Retina (tissue), 1 donor: ENCODE measurements at places on chromosomes 1 and 21.

DNA sequence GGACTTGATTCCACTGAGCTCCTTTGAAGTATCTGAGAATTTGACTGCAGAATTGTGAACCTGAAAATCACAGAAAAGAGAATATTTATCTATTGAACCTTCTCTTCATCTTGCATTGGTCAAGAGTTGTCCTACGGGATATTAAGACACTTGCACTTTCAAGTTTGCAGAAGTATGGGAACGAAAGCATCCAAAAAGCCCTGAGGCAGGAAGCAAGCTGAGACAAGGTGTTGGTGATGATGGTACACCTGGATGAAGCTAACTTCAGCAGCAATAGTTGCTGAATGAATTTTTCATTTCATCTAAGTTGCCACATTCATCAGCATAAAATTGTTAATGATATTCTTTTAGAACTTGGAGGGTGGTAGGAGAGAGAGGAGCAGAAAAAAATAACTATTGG is 686.6 kb upstream of the ADAMTS5 start:
- DNase-seq, result no peak

GRCh38 chr1:32770741-32771548 is 46.2 kb downstream of the YARS1 start:
- no peak for DNase-seq

DNA sequence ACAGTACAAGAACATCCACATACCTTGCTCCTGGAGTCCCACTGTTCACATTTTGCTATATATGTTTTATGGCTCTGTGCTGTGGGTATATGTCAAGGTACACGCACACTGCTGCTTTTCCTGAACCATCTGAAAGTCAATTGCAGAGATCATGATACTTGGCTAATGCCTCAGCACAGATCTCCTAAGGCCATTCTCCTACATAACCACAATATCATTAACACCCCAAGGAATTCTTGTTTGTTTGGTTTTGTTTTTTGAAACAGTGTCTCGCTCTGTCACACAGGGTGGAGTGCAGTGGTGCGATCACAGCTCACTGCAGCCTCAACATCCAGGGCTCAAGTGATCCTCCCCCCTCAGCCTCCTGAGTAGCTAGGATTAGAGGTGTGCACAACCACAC is 16.0 kb downstream of the CTNNBIP1 start:
- DNase-seq, result no peak

DNA sequence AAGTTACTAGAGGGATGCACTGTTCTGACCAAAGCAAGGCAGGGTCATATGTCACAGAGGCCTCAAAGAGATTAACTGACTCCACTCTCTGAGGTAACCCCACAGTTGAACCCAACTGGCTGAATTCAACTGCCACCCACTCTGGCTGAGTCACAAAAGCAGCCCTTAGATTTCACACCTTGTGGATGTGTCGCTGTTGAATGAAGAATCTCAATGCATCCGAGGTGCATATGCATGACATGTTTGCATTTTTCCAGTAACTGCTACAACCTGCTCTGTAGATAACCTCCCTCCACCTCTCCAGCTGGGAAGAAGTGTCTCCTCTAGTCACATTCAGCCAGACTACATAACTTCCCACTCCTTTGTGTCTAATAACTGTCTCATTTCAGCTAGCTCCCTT is 27.9 kb upstream of the KIF21B start:
- no peak for DNase-seq

- DNase-seq, result peak; percentile 88
Measured at GRCh38 chr21:15065392-15066122, 757 bp upstream of the NRIP1 start.

GRCh38 chr1:56135069-56135863 is 444.1 kb downstream of the PLPP3 start:
- no peak for DNase-seq

DNA sequence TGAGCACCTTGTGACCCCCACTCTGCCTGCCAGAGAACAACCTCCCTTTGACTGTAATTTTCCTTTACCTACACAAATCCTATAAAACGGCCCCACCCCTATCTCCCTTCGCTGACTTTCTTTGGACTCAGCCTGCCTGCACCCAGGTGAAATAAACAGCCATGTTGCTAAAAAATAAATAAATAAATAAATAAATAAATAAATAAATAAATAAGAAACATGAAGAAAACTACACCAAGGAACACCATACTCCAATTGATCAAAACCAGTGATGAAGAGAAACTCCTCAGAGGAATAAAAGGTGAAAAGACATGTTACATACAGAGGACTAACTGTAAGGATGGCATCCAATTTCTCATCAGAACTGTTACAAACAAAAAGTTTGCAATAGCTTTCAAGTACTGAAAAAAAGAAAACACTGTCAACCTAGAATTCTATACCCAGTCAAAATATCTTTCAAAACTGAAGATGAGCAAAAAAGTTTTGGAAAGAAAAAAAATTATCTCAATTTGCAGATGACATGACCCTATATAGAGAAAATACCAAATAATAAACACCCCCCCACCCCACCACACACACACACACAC is 28.4 kb downstream of the NBPF6 start:
- no peak for DNase-seq

DNA sequence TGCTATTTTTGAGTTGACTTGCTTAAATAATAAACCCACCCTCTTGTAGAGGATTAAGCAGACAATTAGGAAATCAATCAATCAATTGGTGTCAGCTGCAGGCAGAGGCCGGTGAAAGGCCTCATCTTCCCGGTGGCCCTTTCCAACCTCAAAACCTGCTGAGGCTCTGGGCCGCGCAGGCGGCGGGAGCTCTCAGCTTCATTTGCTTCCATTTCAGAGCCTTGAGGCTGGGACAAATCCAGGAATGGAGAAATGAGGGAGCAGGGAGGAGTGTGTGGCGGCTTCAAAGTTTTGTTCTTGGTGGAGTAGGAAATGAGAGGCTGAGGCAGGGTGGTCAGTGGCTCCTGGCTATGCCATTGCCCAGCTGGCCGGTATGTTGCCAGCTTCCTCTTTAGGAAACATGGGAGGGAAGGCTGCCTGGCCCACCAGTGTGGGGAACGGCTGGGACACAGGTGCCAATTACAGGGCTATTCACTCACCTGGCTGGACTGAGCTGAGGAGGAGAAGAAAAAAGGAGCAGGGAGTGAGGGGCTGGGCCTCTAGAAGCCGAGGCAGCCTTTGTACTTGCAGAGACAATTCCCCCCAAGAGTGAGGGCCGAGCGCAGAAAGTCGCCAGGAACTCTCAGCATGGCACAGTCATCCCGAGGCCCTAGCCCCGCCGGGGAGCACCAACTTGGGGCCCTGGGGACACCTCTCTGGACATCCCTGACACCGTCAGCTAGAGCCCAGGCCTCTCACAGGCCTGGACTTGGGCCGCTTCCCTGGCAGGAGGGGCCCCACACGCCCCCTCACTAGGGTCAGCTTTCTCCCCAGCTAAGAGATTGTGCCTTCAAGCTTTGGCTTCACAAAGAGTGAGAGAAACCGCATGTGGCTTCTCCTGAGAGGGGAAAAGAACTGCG is 4.4 kb downstream of the POU3F1 start:
- peak; percentile 59 for DNase-seq

- DNase-seq, result no peak
Measured at GRCh38 chr1:10025354-10025753, 7.4 kb upstream of the UBE4B start.

DNA sequence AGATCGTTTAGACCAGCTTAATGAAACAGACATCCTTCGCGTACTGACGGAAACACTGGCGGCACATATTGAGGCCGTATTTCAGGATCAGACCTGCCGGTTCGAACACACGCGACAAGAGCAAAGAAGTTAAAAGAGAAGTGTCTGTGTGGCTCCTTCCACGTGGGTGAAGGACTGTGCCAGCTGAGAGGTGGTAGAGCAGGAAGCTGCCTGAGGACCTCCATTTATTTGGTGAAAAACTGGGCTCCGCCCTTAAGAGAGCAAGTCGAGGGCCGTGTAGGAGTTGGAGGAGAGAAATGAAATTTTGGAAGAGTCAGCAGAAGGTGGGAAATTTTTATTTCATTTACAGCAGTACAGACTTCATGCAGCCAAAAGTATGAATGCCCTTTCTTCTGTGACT is 38.8 kb upstream of the ADORA3 start:
- no peak for DNase-seq

DNA sequence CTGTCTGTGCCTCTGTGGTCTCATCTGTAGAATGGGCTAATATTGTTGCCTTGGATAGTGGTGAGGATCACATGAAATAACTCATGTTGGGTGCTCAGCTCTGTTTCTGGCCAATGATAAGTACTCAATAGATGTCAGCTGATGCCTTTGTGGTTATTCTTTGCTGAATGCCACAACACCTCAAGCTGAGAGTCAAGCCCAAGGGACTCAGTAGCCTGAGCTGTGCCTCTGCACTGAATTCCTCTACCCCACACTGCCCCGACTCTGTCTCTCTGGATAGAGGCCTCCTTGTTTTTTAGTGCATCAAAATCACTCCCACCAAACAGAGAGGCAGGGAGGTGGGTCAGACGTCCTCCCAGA is 196.1 kb upstream of the VAMP3 start:
- no peak for DNase-seq

DNA sequence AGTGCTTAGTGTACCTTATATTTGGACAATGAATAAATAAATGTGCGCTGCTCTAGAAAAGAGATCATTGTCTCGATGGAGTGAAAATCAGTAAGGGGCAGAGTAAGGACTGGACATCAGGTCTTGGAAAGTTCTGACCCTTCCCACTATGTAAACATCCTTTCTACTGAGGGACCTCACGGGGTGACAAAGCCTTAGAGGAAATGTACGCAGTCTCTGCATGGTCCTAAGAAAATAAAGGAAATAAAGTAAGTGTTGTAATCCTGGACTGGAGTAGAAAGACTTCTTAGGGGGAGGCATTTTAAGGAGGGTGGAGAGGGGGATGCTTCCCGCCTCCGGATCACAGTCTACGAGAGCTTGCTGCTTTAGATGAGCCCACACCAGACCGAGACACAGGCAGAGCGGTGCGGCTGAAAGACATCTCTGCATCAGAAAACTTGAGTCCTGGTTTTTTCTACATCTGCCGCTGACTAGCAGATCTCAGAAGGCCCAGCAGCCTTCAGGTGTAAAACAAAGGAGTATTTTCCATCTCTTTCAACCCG is 22.3 kb upstream of the GPR137B start:
- DNase-seq, result no peak

- DNase-seq, result no peak
Measured at GRCh38 chr1:207847116-207847515, 63.8 kb downstream of the CD34 start.

- no peak for DNase-seq
Measured at GRCh38 chr1:25836695-25837094, 16.9 kb downstream of the MTFR1L start.

DNA sequence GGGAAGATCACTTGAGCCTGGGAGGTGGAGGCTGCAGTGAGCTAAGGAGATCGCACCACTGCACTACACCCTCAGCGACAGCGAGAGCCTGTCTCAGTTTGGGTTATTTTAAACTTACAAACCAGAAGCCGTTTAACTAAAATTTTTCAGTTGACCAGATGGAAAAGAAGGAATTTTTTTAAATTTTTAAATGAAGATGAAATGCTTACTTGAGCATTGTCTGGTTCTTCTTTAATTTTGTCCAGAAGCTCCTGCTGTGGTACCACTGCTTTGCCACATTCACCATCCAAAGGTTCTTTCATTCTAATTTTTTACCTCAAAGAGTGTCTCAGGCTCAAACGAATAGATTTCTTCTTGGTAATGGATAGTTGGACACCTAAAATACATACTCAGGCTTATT is 1.4 kb downstream of the ZMYM6 start:
- no peak for DNase-seq

DNA sequence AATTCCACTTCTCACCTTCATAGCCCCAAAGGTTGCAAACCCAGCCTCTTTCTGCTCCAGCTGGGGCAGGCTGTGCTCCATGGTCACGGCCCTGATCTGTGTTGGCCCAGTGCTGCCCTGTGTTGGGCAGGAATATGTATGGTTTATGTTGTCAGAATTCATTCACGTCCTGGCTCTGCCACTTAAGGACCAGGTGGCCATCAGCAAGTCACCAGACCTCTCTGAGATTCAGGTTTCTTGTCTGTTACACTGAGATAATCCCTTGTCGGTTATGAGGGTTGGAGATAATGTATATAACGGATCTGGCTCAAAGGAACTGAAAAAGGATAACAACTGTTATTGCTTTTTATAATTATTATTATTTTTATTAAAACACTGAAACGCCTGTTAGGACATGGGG is 39.1 kb upstream of the SELENON start:
- DNase-seq, result no peak

DNA sequence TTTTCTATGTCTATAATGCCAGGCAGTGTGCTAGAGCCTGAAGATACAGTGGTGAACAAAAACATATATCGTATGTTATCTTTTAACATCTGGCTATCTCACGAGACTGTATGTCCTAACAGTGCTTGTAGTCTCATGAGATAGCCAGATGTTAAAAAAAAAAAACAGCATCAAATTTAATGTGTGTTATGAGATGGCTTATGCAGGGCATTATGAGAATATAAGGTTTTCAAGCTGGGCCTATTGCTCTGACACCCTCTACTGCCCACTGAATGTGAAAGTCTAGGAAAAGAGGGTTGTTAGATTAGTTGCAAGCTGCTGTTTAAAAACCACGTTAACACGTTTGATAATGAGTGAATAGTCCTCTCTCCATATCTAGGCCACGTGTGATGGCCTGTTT is 109.8 kb downstream of the CACHD1 start:
- no peak for DNase-seq

DNA sequence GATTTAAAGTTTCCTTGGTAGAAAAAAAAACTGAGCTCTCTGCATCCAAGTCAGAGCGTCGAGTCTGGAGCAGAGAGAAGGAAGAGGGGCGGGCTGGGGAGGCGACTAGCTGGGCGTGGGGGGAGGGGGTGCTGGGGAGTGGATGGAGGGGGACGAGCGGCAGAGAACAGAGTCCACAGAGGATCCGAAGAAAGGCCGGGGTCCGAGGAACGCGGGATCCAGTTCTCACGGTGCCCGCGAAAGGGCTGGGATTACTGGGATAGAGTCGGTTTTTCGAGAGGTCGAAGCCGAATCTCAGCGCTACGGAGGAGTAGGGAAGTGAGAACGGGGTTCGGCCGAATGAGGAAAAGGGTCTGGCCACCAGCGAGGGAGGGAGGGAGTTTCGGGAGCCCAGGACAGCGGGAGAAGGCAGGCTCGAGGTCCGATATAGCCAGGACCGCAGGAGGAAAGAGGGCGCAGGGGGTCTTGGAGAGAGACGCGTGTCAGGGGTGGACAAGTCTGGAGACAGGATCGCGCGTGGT is 665 bp downstream of the DAB1 start:
- no peak for DNase-seq

- DNase-seq, result no peak
Measured at GRCh38 chr21:37072274-37072987, 440 bp downstream of the PIGP start.
